ENCODE measurements at places on chromosomes 7 and 10.

- no peak for DNase-seq
Observed at GRCh38 chr10:73871295-73872189, 2.8 kb downstream of the CAMK2G start.

GRCh38 chr10:31426401-31426800 lies 107.4 kb downstream of the ZEB1 start:
- DNase-seq, result no peak

- no peak for DNase-seq
Observed at GRCh38 chr10:63093227-63093626, 39.9 kb upstream of the NRBF2 start.

GRCh38 chr10:116138897-116139296 lies 134.1 kb downstream of the GFRA1 start:
- no peak for DNase-seq

DNA sequence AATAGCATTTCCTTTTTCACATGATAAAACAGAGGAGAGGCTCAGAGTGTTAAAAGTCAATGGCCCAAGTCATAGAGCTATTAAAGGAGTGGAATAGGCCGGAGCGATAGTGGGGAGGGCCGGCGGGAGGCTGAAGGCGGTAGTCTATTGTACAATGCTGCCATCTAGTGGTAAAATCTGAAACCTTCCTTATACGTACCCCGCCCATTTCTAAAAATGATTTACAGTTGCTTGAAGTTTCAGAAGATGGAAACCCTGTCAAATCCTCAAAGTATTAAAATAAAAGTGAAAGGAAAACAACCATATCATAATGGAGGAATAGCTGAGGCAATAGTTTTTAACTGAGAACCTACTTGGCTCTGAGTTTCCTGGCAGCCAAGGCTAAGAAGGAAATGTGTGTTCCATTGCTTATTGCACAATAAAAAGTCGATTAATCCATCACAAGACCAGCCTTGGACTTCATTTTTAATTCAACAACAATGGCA lies 209.1 kb downstream of the CCSER2 start:
- no peak for DNase-seq

DNA sequence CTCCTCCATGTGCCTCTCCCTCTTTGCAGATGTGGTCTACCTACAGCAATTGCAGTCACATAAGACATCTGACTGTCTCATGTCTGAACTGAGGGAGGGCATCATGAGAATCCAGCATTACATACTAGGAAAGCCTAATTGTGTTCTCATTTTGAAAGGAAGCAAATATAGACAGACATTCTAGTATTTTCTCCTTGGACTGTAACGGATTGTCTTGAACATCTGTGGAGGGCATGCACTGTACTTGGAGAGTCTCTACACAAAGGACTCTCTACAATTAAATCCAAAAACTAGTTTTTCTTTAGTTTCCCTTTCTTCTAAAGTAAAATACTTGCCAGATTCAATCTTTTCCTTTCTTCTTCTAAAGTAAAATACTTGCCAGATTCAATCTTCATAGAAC lies 34.7 kb upstream of the TRIL start:
- no peak for DNase-seq

- DNase-seq, result no peak
Observed at GRCh38 chr7:50121286-50121685, 28.2 kb upstream of the ZPBP start.

GRCh38 chr10:108852211-108852610 lies 1071.1 kb downstream of the XPNPEP1 start:
- no peak for DNase-seq

GRCh38 chr10:68628576-68629127 lies 68.5 kb downstream of the TET1 start:
- DNase-seq, result no peak

DNA sequence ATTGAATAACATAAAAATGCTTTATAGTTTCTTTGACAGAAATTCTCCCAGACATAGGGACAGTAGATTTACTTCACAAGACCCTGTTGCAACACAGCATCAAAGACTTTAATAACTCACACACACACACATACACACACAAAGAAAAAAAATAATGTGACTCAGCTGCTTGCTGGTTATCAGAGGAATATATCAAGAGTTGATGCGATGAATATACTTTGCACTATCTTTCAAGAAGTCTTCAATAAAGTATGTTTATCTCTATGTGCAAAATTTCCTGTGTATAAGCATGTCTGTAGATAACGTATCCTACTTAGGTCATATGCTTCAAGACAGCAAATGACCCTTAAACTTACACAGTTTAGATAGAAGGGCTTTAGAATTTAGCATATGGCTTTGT lies 243.1 kb downstream of the ARL4A start:
- DNase-seq, result no peak
